ENCODE measurements at places on chromosomes 2 and 18.

GRCh38 chr18:44816477-44816876 lies 135.8 kb downstream of the SETBP1 start:
- DNase-seq, result no peak

DNA sequence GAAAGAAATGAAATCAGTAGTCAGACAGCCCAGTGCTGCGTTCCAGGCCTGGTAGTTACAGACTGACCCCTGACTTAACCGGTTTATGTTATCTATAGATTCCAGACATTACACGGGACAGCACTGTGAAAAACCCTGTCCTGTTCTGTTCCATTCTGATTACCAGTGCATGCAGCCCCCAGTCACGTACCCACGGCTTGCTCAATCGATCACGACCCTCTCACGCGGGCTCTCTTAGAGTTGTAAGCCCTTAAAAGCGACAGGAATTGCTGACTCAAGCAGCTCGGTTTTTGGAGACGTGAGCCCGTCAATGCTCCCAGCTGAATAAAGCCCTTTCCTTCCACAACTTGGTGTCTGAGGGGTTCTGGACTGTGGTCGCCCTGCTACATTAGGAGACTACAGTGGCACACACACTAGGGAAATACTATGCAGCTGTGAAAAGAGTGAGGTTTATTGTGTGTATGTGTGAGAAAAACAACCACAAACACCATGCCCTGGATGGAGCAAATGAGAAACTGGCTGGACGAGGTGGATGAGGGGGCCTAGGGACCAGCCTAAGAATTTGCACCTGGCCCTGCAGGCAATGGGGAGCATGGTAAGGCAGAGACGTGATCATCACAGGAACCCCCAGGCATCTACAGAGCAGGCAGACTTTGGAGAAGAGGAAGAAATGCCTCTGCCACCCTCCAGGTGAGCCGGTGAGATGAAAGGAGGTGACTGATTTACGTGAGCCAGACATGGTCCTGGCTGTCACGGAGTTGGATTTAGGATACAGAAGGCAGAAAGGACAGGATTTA lies 49.1 kb upstream of the SEMA4C start:
- no peak for DNase-seq

DNA sequence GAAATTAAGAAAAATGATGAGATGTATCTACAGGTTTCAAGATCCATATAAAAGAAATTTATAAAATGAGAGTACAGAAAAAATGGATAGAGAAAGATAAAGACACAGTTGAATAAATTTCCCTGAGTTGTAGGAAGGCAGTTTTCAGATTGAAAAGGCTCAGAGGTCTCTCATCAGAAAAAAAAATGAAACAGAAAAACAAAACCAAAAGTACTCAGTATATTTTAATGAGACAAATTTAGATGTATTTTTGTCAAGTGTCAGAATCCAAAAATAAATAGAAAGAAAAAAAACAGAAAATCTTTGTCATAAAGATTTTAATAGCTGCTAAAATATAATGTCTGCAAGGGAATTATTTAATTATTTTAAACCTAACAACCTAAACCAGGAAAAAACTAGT lies 520.5 kb downstream of the KCNJ3 start:
- no peak for DNase-seq

DNA sequence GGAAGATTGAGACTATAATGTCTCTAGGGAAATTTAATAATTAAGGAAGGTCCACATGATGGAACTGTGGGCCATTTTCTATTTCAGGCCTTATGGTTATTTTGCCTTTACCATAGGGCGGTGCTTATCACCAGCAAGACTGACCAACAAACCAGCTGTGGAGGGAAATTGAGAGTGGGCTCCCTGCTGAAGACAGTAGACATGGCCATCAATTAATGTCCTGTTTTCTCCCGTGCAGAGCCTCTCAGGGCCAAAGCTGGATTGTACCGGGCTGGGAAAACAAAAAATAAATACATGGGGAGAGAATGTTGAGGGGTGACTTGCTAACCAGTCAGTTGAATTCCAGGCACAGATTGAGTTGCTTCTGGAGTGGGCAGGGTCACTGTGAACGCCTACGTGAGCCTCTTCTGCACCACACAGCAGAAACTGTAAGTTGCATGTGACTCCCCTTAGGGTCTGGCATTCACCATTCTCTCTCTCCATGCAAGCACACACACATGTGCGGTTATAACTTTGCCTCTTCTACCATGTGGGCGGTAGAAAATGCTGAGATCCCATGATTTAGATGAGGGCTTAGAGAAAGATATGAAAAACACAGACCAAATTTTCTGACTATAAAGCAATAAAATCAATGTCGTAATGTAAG lies 128.5 kb downstream of the COPS8 start:
- no peak for DNase-seq

DNA sequence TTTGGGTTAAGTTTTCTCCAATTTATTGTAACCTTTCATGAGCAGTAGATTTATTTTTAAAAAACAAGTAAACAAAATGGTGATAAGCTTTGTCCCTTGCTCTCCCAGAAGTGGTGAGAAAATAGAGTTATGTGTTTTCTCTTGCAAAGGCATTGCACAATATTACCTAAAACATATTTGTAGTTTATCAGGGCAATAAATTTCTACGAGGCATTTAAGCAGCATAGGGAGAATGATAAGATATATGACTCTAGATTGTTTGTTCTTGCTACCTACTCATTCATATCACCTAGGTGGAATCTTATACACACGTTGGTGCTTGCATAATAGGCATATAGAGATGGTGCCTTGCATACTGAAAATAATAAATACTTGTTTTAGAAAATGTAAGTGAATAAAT lies 201.7 kb downstream of the MYO1B start:
- no peak for DNase-seq

DNA sequence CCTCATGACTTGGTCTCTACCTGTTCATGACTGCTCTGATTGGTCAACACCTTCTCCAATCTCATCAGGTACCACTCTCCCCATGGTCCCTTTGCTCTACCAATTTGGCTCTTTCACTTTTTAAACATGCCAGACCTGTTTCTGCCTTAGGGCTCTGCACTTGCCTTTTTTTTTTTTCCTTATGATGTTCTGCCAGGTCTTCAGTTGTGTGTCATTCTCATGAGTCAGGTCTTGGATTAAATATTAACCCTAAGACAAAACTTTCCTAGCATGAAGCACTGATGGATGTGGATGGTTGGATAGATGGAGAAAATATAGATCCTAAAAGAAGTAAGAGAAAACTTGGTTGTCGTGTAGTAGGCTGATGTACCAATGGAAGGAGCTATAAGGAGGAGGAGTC lies 219.3 kb downstream of the TTC32 start:
- DNase-seq, result no peak

- DNase-seq, result no peak
These were observed 112.6 kb downstream of the MDH1 start for GRCh38 chr2:63701406-63701805.

GRCh38 chr2:116717832-116718231 lies 1096.7 kb upstream of the DDX18 start:
- DNase-seq, result no peak

DNA sequence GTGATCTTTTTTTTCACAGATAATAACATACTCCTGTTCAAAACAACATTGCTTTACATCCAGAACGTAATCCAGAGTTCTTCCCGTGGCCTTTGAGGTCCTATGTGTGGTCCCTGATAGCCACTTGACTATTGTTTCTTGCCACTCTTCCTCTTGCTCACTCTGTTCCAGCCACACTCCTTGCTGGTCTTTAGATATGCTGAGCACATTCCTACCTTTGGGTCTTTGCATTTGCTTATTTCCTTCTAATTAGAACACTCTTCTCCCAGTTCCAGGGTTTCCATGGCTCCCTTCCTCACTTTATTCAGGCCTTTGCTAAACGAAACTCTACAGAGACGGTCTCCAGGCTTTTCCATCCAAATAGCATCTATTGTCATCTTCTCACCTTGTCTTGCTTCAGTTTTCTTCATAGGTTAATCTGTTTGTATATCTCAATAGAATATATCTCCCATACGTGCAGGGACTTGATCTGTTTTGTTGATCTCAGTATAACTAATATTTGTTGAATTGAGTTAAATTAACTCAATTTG lies 59.9 kb downstream of the ACSL3 start:
- DNase-seq, result no peak

GRCh38 chr2:225582355-225583116 lies 183.0 kb downstream of the NYAP2 start:
- DNase-seq, result no peak

DNA sequence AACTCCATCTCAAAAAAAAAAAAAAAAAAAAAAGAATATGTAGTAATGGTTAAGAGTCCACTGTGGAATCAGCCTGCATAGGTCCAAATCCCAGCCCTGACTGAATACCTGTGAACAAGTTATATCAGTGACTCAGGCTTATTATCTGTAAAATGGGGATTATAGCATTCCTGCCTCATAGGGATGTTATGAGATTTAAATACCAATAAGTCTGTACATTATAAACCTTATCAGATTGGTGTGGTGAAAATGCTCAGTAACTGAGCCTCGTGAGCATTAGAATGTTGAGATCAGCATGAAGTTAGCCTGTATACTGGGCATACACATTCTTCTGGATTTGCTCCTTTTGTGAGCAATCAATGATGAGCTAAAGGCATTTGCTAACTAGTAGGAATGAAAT lies 3.0 kb upstream of the AMMECR1L start:
- no peak for DNase-seq

DNA sequence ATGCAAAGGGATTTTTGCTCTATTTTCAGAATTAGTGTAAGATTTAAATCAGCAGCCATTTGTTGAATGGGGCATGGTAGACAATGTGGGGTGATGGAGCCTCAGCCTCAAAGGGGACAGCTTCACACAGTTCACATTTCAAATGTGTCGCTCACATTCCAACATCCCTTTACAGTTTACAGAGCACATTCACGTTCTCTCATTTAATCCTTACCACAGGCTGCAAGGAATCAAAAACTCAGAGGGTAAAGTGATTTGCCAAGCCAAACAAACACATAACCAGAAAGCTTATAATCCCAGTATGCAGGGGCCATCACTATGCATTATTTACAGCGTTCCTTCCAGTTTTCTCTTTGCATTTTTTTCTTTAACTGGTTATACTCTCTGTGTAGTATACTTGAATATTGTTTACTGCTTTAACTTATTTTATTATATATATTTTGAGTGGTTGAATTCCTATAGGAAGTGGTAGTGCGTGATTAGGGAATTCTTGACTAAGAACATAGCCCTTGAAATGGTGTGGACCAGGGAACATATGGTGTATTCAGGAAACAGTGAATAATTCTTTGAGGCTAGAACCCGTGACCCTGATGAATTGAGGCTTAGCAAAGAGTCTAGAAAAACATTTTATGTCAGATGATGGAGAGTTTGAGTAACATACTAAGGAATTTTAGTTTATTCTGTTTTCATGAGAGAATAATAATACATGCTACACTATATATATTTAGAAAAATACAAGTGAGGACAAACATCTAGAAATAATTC lies 18.1 kb upstream of the TAF1B start:
- DNase-seq, result no peak

DNA sequence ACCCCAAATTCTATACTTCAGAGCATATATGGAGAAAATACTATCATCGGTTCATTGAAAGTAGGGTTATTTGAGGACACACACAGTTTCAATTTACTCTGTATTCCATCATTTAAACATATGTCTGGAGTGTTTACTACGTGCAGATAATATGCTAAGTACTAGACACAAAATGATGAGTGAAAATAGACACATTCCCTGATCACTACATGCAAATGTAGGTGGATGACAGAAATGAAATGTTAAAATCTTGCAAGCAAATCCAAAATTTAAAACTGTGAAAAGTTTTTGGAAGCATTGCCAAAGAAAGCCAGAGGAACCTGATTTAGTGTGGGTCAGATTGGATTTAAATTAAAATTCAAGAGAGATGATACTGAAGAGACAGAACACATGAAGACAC lies 1106.6 kb downstream of the CBLN2 start:
- no peak for DNase-seq

- DNase-seq, result no peak
These were observed 165.6 kb downstream of the KLHL29 start for GRCh38 chr2:23550553-23550952.

GRCh38 chr2:151097895-151098294 lies 163.8 kb downstream of the RBM43 start:
- no peak for DNase-seq

DNA sequence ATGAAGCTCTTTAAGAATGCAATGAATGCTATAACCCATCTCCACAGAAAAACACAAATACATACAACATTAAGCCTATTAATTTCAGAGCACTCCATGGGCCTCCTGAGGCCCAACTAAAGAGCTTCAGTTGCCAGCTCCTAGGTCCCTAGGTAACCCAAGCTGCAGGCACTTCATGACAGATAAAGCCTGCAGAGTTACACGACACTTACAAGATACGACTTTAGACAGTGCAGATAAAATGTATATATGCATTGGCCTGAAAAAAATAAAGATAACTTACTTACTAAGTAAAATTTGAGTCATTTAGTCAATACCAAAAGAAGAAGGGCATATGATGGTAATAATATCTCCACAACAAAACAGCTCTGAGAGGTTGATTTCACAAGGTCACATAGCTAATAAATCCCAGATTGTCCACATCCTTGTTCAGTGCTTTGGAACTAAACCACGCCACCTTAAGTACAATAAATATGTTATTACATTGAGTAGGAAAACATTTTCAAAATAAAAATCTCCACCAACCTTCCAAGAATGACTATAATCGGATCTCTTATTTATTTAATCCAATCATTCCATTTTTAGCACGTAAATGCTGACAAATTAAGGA lies 3.4 kb downstream of the MAP4K3 start:
- no peak for DNase-seq

- DNase-seq, result no peak
These were observed 1220.6 kb upstream of the CDH2 start for GRCh38 chr18:29397536-29397935.

DNA sequence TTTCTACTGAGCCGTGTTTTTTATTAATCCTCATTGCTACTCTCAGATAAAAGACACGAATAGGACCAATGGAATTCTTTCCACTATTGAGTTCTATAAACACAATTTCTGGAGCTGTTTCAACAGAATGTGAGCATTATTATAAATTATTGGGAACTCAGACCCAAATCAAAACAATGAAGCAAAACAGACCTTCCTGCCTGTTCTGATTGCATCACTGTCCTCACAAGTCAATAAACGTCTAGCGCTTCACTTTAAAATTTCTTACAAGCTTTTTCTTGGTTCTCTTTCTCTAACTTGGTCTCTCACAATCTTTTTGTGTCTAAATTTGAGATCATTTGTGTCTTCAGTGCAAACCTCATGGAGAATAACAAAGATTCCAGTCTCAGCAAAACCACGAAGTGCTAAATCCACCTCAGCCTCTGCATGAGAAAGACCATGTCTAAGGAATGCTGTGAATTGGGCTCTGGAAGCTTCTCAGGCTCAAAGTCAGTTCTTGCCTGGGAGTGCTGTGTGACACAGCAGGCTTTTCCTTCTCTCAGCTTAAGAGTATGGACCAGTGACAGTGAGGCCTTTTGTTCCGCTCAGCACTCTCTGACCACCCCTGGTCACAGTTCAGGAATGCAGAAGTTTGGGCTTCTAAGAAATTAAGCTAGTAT lies 22.8 kb downstream of the ARHGAP28 start:
- no peak for DNase-seq

- no peak for DNase-seq
These were observed 27.5 kb downstream of the COA5 start for GRCh38 chr2:98580656-98581284.
